ENCODE measurements at places on chromosomes 7 and 10. TPM values are rescaled to one million over a fixed set of nuclear protein-coding genes. Genes with fewer than 3 reads are reported as not detected.
A peak's percentile ranks its signal among the peaks of the same experiment; 100 is the strongest.

DNA sequence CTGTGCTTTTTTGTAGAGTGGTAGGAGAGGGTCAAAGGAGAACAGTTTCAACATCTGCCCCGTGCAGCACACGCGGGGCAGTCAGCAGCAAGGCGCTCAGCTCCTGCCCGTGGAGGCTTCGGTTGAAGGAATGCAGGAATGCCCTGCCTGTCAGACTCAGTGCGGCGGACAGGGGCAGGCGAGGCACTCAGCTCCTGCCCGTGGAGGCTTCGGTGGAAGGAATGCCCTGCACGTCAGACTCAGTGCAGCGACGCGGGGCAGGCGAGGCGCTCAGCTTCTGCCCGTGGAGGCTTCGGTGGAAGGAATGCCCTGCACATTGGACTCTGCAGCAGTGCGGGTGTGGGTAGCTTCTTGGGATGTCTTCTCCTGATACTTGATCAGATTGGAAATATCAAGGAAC lies 37.0 kb downstream of the PPP2R2D start:
- no peak for DNase-seq

DNA sequence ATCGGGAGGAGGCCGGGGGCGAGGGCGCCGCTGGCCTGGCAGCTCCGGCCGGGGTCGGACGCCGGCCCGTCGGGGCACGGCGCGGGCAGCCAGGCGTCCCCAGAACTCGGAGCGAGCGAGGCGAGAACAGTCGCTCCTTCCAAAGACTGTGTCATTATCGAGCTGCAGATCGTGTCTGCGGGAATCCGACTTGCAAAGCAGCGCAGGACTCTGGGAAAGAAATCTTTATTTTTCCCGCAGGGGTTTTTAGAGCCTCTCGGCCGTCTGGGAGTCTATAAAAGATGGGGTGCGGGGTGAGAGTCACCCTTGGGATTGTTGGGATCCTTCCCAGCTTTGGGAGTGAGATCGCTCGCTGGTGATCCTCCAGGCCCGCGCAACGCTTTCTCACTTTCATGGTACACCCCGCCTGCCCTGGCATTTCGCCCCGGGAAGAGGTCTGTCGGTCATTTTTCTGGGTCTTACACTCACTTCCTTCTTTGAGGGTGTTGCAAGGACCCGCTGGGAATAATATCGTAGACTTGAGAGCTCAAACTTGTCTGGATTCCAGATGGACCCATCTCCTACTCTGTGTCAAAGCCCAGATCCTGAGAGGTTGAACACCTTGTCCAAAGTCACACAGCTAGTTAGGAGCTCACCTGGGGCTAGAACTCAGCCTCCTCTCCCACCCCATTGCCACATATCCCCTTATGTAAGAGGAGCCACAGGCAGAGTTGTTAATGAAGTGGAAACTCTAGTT lies 1.0 kb downstream of the UBTD1 start:
- DNase-seq: no peak

DNA sequence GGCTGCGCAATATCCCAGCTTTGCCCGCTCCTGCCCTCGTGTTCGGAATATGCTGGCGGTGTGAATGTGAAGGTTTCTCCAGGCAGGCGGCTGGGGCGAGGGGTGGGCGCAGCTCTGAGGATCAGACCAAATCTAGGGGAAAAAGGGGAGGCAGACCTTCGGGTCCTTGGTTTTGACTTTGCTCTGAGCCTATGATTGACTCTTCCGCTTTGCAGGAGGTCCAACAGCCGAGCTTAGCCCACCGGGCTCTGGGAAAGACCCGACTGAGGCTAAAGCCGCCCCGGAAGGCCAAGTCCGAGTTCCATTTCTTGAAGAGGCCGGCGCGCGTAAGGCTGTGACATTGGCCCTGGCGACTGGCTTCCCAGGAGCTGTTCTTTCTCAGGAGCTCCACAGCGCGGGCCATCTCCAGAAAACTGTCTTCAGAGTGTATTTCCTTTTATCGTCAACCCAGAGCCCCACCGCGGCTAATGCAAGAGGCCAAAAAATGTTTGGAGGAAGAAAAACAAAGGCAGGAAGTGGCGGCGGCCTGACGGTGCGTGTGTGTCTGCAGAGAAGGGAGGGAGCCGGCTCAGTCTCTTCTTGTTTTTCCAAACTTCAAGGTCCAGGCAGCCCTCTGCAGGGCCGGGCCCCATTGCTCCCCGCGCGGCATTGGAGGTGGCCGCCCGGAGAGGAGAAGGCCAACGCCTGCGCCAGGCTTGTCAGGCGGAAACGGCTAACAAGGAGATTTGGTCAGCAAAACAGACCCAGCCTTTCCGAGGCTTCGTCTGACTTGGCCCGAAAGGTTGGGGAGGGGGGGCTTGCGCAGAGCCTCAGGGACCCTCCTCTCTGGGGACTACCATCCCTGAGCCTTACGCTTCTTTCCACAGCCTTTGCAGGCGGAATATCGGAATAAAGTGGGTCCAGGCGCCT lies 3.6 kb upstream of the HOXA11 start:
- peak; percentile 88 for DNase-seq

The SFRP5 gene
- total RNA-seq: not detected

The SGCE gene
- 123 TPM for total RNA-seq

The LDB3 gene
- 1.1 TPM for total RNA-seq
